ENCODE measurements at places on chromosomes 7 and 10. TPM values are rescaled to one million over a fixed set of nuclear protein-coding genes. Genes with fewer than 3 reads are reported as not detected.
A peak's percentile ranks its signal among the peaks of the same experiment; 100 is the strongest.

DNA sequence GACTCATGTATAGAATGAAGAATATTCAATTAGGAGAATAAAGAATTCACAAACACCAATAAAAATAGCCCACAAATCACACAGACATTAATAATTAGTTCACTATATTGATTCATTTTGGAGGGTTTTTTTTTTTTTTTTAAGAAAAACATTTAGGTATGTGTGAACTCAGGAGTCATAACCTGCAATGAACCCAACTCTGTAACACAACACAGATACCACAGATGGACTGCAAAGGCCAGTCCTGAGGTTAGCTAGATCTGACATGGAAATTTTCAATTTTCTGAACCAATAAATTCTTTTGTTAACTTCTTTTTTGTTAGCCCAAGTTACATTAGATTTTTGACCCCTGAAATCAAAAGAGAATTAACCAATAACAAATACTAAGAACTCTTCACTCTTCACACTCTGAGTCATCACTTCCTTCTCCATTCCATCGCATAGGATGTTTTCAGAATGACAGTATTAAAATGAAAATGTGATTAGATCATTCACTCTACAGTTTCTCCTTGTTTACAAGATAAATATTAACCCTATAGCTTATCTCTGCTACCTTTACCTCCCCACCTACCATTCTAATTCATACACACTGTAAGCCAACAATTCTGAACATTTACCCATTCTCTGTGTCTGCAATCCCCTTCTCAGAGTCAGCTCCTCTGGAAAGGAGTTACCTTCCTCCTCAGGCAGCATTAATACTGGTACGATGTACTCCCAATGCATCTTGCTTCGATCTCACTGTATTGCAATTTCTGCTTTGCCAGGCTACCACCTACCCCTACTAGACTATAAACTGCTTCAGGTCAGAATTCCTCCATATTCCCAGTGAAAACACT, 141.5 kb downstream of the LRRN3 start:
- no peak for DNase-seq
- H3K36me3 ChIP-seq, result peaks cover 5% of the 10 kb centered on the region
- peak overlapping the region; percentile 90 for H3K27ac ChIP-seq
- peak overlapping the region; percentile 63 for H3K4me3 ChIP-seq

DNA sequence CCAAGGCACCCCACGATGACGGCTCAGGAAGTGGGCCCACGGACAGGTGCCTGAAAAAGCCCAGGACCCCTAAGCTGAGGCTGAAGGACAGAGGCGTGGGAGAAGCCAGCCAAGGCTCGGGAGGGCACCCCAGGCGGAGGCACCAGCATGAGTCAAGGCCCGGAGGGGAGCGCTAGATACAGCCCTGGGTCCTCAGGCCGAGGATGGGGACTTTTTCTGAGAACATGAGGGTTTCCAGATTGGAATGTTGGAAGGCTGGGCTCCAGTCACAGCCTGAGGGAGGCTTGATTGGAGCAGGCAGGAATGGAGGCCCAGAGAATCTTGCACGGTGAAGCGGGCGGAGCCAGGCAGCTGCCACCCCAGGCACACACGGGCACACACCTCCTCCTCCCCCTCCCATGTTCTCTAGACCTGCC, 19.0 kb upstream of the ELFN1 start:
- peaks cover 68% of the 10 kb centered on the region for H3K27me3 ChIP-seq
- no peaks in the 10 kb centered on the region for H3K36me3 ChIP-seq
- no peak for DNase-seq

DNA sequence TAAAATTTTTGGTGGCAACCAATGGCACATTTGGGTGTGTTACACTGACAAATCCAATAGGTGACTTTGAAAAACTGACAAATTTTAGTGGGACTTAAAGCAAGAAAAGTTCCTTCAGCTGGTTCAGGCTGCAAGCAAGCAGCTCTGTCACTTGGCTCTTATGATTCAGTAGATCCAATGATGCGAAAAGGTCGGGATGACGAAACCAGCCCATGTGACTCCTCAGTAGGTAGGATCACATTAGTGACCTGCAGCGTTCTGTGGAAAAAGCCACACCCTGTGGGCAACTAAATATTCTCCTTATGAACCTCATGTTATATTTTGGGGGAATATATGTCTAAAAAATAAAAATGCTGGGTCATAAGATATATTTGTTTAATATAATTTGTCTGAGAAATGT, 13.3 kb upstream of the TSGA13 start:
- no peak overlapping the region for H3K4me3 ChIP-seq
- no peak for DNase-seq
- H3K4me1 ChIP-seq, result no peaks in the 10 kb centered on the region
- no peak overlapping the region for H3K27ac ChIP-seq

NPSR1 gene
- total RNA-seq, result not detected

- no peaks in the 10 kb centered on the region for H3K36me3 ChIP-seq
- no peak for DNase-seq
- no peaks in the 10 kb centered on the region for H3K27me3 ChIP-seq
- no peaks in the 10 kb centered on the region for H3K4me1 ChIP-seq
- H3K4me3 ChIP-seq, result no peak overlapping the region
These were observed 61.8 kb downstream of the PTPRN2 start for GRCh38 chr7:158525648-158526484.

WNT16 gene
- total RNA-seq, result not detected

DNA sequence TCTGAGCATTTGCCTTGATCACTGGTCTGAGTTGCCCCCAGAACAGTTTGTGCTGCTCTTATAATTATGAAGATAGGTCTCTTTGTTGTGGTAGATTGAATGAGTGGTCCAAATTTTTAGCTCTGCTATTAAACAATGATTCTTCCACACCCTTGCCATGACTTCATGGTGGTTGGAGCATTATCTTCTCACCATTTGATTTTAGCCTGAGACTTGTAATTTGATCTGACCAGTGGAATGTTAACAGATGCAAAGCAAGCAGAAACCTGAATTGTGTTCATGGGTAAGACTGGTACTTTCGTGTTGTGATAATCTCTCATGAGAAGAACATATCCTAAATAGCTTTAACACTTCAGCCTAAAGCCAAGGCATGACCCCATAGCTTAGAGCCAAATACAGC, 139.1 kb downstream of the TFPI2 start:
- H3K4me3 ChIP-seq, result no peak overlapping the region
- H3K4me1 ChIP-seq, result no peaks in the 10 kb centered on the region
- DNase-seq, result no peak
- no peaks in the 10 kb centered on the region for H3K36me3 ChIP-seq
- H3K27me3 ChIP-seq, result no peaks in the 10 kb centered on the region

- no peaks in the 10 kb centered on the region for H3K36me3 ChIP-seq
- no peaks in the 10 kb centered on the region for H3K4me1 ChIP-seq
- H3K27me3 ChIP-seq, result no peaks in the 10 kb centered on the region
- no peak for DNase-seq
- H3K27ac ChIP-seq, result no peak overlapping the region
These were observed 401.9 kb downstream of the THSD7A start for GRCh38 chr7:11430112-11430511.

- no peaks in the 10 kb centered on the region for H3K36me3 ChIP-seq
- no peaks in the 10 kb centered on the region for H3K27me3 ChIP-seq
- no peak overlapping the region for H3K27ac ChIP-seq
- H3K4me3 ChIP-seq, result no peak overlapping the region
These were observed 131.3 kb upstream of the PRKCQ start for GRCh38 chr10:6711408-6711841.

CFAP43 gene
- total RNA-seq, result 1.1 TPM

DNA sequence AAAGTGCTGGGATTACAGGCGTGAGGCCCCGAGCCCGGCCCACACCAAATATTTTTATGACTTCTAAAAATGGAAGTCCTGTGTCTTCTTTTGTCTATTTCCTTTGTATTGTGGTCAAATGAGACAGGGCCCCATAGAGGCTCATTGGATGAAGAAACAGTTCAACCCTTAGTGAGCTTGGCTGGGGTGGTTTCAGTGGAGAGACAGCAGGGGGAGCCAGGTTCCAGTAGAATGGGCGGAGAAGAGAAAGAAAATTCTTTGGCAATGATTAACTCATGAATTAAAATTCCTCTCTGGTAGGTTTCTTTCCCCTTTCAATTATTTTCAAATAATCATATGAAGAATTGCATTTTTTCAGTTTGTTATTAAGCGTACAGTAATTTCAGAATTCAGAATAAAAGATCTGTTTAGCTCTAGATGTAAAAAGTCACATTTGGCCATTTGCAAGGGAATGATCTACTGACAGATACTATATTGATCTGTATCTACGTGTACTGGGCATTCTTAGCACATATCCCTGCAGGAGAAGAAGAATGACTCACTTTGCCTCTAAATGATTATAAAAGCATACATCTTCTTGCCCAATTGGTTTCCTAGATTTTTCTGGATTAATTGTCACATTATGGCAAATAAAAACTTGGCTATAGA, 43.2 kb downstream of the PNLIPRP3 start:
- no peaks in the 10 kb centered on the region for H3K4me1 ChIP-seq
- H3K36me3 ChIP-seq, result no peaks in the 10 kb centered on the region
- H3K4me3 ChIP-seq, result no peak overlapping the region
- no peak overlapping the region for H3K27ac ChIP-seq
- DNase-seq, result peak; percentile 45

- no peak overlapping the region for H3K27ac ChIP-seq
- no peak for DNase-seq
- H3K27me3 ChIP-seq, result peaks cover 19% of the 10 kb centered on the region
- H3K4me1 ChIP-seq, result no peaks in the 10 kb centered on the region
These were observed 26.3 kb downstream of the ZCWPW1 start for GRCh38 chr7:100402241-100402640.

GRCh38 chr7:134722786-134723322, 56.6 kb upstream of the CALD1 start:
- H3K36me3 ChIP-seq, result no peaks in the 10 kb centered on the region
- no peaks in the 10 kb centered on the region for H3K27me3 ChIP-seq
- H3K4me1 ChIP-seq, result peaks cover 8% of the 10 kb centered on the region
- no peak for DNase-seq
- H3K27ac ChIP-seq, result no peak overlapping the region
- H3K4me3 ChIP-seq, result no peak overlapping the region

- peak overlapping the region; percentile 94 for H3K27ac ChIP-seq
- H3K36me3 ChIP-seq, result peaks cover 92% of the 10 kb centered on the region
- H3K27me3 ChIP-seq, result no peaks in the 10 kb centered on the region
- no peak for DNase-seq
These were observed 5.4 kb downstream of the TNRC18 start for GRCh38 chr7:5418285-5418582.
